CD4-positive, alpha-beta T cell treated with Interleukin-1 beta for 1 hour (primary cell): ENCODE measurements at places on chromosomes 6 and 20.

- DNase-seq = no peak
Observed at GRCh38 chr6:132190097-132190814, 211.0 kb downstream of the MOXD1 start.

DNA sequence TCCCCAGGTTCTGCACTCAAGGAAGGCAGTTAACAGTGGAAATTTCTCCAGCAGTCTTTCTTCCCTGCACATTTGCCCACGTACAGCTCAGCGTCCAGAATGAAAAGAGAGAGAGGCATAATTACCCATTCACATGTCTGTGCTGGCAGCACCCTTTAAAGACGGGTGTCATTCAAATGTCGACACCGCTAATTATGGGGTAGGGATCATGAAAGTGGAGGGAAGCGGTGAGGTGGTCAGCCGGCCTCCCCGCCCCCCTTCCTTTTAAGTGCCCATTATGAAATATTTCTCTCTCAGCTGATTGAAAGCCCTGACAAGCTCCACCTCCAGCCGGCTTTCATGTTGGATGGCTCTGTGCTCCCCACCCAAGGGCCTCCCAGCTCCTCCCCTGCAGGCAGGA is 246.1 kb downstream of the BMP7 start:
- no peak for DNase-seq

- no peak for DNase-seq
Observed at GRCh38 chr6:30508890-30509736, 19.8 kb downstream of the HLA-E start.

DNA sequence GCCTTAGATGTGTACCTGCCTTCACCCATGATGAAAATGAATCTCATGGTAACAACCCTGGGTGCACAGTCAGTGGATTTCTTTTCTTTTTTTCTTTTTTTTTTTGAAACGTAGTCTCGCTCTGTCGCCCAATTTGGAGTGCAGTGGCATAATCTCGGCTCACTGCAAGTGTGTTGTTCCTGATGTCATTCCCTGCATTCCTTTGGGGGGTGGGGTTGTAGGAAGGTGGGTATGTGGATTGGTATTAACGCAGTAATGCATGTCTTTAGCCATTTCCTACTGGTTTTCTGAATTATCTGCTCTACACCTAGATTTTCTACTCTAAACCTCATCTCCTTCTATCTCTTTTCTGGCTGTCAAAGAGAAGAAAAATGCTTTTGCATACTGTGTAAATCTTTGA is 146.6 kb downstream of the RNF144B start:
- DNase-seq = no peak

DNA sequence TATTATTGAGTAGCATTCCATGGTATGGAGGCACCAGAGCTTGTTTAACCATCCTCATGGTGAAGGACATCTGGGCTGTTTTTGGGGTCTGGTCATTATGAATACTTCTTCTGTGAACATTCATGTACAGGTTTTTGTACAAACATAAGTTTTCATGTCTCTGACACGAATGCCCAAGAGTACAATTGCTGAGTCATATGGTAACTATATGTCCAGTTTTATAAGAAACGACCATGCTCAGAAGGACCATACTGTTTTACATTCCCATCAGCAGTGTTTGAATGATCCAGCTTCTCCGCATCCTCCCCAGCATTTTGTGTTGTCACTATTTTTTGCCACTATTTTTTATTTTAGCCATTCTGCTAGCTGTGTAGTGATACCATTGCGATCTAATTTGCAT is 188.6 kb downstream of the KHDC1L start:
- no peak for DNase-seq

GRCh38 chr6:163341224-163342061 is 73.1 kb upstream of the QKI start:
- DNase-seq = no peak

DNA sequence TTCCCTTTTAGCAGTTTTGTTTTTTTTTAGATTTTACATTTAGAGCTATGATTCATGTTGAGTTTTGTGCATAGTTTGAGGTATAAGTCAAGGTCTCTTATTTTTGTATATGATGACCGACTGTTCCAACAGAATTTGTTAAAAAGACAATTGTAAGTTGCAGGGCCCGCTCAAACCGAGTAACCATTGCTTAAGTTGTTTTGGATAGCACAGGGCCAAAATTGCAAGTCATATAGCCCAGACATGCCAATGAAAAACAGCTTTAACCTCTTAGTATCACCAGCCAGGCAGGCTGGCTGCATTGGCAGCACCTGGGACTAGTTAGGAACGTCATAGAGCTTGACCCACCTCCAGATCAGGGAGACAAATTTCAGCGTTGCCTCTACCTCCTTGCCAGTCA is 47.3 kb downstream of the PFDN4 start:
- no peak for DNase-seq

DNA sequence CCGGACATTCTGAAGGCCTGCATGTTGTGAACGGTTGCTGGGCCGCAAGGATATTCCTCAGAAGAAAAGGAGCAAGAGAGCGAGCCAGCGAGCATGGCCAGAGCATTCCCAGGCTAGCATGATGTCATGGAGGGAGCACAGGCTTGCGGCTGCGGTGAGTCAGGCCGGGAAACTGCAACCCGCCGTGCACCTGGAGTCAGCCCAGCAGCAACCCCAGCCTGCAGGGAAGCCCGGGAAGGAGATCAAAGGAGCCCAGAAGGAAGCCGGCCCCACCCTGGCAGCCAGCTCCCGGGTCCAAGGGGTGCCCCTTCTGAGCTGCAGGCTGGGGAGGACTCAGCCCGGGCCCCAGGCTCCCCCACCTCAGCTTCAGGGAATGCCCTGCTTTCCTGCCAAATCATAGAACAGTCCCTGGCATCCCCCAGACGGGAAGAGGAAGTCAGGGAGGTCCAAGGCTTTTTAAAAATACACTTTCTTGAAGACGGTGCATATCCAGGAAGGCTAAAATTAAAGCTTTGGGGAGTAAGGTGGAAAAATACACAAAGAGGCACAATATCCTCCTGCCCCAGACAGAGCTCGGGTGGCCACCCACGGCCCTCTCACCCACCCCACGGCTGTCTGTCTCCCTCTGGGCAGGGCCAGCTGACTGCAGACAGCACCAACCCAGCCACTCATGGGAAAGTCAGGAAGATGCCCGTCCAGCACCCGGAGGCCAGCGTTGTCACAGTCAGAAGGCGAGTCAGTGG is 53.7 kb downstream of the BMP7 start:
- DNase-seq = no peak

- DNase-seq = no peak
Observed at GRCh38 chr6:31892821-31893220, 4.7 kb downstream of the EHMT2 start.

DNA sequence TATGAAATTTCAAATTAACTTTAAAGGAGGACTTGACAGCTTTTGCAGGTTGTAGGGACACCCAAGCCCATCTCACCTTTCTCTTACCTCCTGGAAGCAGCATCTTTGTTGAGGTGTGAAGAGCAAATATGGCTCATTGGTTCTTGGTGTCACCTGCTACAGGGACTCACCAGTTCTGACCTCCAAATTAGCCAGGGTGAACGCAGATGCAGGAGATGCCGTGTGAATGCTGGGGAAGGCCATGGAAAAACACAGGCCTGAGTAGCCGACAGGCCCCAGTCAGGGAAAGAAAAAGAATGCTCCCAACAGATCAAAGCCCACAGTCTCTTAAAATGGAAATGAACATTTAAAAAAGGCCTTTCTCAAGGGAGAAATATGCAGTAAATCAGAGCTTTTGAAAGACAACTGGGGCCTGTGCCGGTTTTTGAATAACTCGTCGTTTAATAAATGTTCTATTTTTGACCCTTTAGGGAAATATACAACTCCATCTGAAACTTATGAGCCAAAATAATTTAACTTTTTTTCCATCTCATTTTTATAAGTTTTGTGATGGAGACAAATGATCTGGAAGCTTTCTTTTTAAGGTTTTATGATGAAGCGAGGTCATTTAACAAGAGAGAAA is 167.5 kb downstream of the CD83 start:
- DNase-seq = no peak

GRCh38 chr6:96809119-96809518 is 28.2 kb downstream of the GPR63 start:
- no peak for DNase-seq

DNA sequence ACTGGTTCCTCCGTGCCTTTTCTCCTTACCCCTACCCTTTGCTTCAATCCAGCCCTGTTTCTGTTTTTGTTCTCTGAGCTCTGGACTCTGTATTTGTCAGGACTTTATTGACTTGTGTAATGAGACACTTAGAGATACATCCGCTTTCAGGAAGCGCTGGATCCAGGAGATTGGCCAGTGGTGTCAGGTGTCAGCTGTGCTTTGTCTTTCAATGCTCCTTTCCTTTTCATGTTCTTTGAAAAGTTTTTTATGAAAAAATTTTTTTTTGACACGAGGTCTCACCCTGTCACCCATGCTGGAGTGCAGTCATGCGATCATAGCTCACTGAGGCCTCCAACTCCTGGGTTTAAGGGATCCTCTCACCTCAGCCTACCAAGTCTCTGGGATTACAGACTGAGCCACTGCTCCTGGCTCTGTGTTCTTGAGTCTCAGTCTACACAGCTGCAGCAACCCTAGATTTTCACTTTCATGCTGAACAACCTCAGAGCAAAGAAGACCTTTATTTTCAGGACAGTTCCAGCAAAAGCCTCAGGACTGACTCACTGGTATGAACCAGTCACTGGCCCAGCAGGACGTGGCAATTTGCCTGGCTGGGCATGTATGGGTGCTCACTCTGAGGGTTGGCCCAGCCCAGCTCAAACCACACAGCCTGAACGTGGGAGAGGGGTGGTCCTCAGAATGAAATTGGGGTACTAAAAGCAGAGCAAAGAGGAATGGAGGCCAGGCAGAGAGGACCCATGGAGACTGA is 108.5 kb downstream of the DHX35 start:
- DNase-seq = no peak

DNA sequence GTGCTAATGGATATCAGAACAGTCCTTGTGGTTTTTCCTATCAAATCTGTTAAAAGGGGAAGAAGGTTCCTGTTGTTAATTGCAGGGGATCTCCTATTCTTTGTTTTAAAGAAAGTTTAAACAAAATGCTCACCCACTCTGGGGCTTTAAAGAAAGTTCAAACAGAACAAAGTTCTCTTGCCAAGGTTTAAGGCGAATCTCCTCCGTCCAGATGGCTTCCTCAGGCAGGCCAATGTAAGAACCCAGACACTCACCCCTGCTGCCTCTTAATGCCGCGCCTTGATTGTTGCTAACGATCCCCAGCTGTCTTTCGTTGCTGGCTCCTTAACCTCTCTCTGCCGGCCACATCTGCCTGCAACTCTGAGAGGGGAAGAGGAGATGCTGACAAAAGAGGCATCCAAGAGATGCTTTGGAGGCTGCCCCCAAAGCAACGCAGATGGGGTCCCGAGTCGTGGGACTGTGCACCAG is 235.0 kb upstream of the PRDM1 start:
- no peak for DNase-seq

- peak; percentile 59 for DNase-seq
Observed at GRCh38 chr6:110875548-110876169, 1.1 kb downstream of the AMD1 start.

GRCh38 chr6:17413313-17413750 is 19.9 kb downstream of the CAP2 start:
- DNase-seq = no peak

GRCh38 chr6:137849181-137849980 is 17.7 kb upstream of the TNFAIP3 start:
- DNase-seq = no peak

DNA sequence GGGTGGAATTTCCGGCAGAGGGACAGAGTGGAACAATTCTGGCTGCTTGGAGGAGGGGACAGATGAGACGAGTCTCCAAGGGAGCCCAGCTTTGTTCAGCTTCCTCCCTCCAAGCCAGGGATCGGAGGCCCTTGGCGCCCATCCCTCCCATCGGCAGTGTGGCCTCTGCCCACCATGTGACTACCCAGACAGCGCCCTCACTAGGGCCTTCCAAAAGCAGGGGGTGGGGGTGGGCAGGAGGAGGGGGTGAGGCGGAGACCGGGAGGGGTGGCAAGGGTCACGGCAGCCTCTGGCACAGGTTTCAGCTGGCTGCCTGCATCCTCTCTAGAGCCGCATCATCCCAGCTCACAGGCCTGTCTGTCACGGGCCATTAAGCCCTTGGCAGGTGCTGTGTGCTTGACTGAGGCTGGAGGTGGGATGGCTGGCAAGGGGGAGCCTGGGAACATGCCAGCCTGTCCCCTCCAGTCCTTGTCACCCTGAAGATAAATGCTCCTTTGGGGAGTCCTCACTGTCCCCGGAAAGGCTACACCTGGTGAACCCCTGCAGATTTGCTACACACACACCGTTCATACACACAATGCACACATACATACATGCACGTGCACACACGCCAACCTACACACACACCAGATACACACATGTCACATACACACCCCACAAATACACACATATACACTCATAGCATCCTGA is 6.2 kb upstream of the FGD2 start:
- no peak for DNase-seq

GRCh38 chr6:166951670-166952060 is 4.7 kb downstream of the RNASET2 start:
- DNase-seq = no peak

DNA sequence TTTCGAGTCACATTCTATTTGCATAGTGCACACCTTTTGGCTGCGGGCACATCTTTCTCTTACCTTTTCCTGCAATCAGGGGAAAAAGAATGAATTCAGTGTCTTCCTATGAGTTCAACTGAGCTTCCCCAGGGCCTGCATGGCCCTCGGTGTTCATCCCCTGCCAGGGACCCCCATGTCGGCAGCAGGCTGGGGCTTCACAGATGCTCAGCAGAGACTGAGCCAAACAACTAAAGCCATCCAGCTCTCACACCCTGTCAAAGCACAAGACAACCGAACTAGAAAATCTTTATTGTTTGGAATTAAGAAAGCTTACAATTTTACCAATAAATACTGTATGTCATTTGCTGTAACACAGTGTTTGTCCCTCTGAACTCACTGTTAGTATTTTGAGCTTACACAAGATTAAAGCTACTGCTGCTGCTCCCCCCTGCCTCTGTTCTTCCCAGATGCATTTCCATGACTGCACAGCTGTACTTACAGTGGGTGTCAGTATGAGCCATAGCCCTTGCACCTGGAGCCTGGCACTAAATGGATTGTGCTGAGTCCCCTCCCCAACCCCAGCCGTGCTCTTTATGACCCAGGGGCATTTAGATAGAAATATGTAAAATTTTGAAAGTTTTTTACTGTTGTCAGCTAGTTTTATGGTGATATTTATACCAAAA is 205.8 kb downstream of the TMEM242 start:
- DNase-seq = no peak

GRCh38 chr6:85081102-85081501 is 316.7 kb upstream of the TBX18 start:
- DNase-seq = no peak

GRCh38 chr20:4216866-4217265 is 201.5 kb upstream of the RNF24 start:
- DNase-seq = no peak
